ENCODE measurements at places on chromosomes 4 and X. TPM values are rescaled to one million over a fixed set of nuclear protein-coding genes. Genes with fewer than 3 reads are reported as not detected.
A peak's percentile ranks its signal among the peaks of the same experiment; 100 is the strongest.

- DNase-seq: no peak
Measured at GRCh38 chr4:73731968-73732610, 8.3 kb upstream of the CXCL8 start.

- DNase-seq: no peak
Measured at GRCh38 chr4:53782458-53782845, 191.2 kb upstream of the LNX1 start.

GRCh38 chr4:123744664-123745290, 348.2 kb downstream of the SPRY1 start:
- no peak for DNase-seq

DNA sequence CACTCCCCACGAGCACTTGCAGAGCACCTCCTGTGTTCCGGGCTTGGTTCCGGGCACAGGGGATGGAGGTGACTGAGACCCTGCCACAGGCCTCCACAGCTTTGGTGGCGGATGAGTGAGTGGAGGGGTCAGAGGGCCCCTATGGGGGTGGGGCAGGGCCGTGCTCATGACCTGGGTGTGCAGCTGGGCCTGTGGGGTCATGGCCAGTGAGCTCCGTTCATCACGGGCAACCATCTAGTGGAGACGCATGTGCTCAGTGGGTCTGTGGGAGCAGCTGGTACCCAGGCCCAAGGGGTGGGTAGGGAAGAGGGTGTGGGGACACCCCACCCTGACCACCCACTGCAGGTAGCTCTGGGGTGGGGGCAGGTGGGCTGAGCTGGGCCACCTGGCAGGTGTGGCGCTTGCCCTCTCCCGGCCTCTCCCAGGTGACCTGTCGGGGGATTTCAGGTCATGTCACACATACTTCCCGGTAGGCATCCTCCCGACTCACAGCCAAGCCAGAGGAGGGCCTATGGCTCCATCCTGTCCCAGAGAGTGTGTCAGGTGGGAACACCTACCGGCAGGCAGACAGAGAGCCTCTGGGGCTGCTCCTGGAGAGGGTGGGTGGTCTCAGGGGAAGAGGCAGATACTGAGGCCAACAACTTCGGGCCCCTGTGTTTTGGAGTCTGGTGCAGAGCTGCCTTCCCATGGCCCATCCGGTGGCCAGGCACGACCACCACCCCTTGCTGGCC, 3.6 kb downstream of the PSAPL1 start:
- no peak for DNase-seq

- DNase-seq: no peak
Measured at GRCh38 chr4:179465131-179465797, 2023.0 kb upstream of the AGA start.

DNA sequence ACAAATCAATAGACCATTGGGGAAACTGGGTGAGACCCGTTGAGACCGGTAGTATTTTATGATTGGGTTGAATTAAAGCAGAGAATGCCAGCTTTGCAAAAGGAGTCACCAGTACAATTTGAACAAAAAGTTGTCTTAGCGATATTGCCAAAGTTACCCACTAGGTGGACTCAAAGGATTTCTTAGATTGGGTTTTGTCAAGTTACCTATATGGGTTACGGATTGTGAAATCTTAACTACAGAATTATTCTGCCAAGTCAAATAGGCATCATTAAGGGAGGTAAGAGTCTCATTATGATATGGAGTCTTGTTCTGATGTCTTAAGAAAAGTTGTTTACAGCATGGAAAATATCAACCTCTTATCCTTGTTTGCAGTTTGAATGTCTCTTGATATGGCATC, 15.0 kb upstream of the CT47A1 start:
- no peak for DNase-seq

GRCh38 chrX:153886915-153887314, 942 bp upstream of the L1CAM start:
- no peak for DNase-seq

The UBA6 gene
- 79.5 TPM for total RNA-seq

The HAND2 gene
- total RNA-seq: 1.5 TPM

DNA sequence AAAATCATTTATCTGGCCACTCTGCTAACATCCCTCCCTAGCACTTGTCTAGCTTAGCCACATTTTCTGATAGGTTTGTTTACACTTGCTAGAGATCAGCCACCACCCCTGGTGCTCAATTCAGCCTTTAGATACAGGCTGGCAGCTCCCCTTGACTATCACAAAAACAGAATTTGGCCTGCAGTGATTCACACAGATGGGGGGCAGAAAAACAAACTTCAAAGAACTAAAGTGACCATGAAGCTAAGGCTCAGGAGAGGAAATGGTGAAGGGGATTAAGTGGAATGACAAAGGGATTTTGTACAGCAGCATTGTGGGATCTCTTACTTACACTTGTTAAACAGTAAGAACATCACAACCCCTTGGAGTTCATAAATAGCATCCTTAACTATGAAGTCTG, 1718.0 kb upstream of the PCDH7 start:
- DNase-seq: no peak

The SFRP2 gene
- 4.1 TPM for total RNA-seq

- no peak for DNase-seq
Measured at GRCh38 chrX:143788265-143788664, 67.7 kb upstream of the SPANXN2 start.

The PLP1 gene
- total RNA-seq: 9.6 TPM

- DNase-seq: no peak
Measured at GRCh38 chrX:110944751-110945675, 149.4 kb upstream of the CHRDL1 start.

The PABPC1L2A gene
- total RNA-seq: 3.8 TPM

DNA sequence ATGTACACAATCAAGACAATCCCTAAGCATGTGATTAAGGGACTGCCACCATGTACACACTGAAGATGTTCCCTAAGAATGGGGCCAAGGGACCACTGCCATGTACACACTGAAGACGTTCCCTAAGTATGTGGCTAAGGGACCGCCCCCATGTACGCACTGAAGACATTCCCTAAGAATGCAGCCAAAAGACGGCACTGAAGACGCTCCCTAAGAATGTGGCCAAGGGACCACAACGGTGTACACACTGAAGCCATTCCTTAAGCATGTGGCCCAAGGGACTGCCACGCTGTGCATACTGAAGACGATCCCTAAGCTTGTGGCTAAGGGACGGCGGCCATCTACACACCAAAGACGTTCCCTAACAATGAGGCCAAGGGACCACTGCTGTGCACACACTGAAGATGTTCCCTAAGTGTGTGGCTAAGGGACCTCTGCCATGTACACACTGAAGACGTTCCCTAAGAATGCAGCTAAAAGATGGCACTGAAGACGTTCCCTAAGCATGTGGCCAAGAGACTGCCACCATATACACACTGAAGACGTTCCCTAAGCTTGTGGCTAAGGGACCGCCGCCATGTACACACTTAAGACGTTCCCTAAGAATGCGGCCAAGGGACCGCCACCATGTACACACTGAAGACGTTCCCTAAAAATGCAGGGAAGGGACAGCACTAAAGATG, 26.4 kb downstream of the DHRSX start:
- DNase-seq: no peak

The ARL9 gene
- not detected for total RNA-seq

- no peak for DNase-seq
Measured at GRCh38 chr4:13176741-13177142, 307.4 kb downstream of the RAB28 start.

DNA sequence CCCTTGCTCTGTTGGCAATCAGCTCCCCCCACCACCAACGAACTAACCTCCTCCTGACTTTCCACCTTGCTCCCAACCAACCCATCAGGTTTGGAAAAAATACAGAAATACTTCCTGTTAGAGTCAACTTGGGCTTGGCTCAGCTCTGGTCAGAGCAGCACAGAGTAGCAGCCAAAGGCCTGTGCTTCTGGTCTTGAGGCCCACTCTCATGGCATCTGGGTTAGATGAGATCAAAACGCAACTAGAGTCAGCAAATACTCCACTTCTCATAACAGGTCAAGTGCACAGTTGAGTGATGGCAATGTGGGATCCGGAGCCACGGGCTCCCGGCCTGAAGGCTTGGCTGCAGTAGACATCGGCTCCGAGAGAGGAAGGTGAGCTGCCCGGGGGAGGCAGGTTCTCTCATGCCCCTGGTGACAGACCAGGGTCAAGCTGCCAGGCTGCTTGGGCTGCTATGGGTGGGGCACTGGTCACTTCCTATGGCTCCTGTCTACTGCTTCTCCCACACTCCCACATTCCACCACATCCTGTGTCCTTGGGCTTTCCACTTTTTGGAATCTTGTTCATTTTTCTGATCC, 34.8 kb downstream of the ZNF185 start:
- DNase-seq: no peak

The FAM114A1 gene
- total RNA-seq: 27.0 TPM

The FATE1 gene
- not detected for total RNA-seq

The SLITRK4 gene
- total RNA-seq: 7.3 TPM

The BEND2 gene
- total RNA-seq: not detected

The CFP gene
- total RNA-seq: 27.5 TPM

GRCh38 chr4:167885872-167886271, 206.5 kb upstream of the ANXA10 start:
- DNase-seq: no peak

The CCDC120 gene
- 22.5 TPM for total RNA-seq

DNA sequence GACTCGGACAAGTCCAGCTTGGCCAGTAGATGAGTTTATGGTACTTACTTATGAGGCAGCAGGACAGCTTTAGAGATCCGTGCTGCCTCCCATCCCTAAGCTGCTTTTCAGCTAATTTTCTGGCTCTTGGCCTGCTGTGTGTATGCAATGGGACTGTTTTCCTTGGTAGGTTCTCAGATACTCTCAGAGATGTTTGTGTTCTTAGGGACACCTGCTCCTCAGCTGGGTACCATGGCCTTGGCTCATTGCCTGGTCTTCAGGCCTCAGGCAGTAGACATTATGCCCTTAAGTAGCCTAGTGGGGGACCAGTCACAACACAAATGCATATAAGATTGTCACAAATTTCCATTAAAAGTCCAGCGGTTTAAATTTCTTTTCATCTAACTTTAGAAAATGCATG, 688.0 kb downstream of the PCDH7 start:
- DNase-seq: no peak

DNA sequence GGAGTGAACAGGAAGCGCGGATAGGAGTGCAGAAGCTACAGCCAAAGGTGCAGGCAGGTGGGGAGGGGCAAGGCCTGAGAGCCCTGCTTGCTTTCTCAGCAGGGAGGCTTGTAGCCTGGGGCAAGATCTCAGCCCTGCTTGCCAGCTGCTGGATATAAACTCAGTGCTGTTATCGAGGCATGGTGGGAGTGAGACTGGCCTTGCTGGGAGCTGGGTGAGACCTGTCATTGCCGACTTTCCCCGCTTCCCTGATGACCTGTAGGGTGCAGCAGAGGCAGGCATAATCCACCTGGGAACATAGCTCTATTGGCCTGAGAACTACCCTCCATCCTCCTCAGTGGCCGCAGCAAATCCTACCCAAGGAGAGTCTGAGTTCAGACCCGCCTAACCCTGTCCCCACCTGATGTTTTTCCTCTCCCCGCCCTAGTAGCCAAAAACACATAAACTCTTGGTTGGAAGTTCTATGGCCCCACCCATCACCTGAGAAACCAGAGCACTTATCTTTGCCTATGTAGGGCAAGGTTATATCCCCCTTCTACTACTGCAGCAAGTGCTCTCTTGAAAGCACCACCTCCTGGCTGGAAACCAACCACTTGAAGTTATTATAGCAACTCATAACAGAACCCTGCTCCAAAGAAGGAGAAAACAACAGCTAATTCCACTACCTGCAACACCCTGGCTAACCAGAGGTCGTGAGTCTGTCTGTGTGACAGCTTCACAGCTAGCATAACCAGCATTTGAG, 80.7 kb downstream of the FHIP1A start:
- DNase-seq: no peak

DNA sequence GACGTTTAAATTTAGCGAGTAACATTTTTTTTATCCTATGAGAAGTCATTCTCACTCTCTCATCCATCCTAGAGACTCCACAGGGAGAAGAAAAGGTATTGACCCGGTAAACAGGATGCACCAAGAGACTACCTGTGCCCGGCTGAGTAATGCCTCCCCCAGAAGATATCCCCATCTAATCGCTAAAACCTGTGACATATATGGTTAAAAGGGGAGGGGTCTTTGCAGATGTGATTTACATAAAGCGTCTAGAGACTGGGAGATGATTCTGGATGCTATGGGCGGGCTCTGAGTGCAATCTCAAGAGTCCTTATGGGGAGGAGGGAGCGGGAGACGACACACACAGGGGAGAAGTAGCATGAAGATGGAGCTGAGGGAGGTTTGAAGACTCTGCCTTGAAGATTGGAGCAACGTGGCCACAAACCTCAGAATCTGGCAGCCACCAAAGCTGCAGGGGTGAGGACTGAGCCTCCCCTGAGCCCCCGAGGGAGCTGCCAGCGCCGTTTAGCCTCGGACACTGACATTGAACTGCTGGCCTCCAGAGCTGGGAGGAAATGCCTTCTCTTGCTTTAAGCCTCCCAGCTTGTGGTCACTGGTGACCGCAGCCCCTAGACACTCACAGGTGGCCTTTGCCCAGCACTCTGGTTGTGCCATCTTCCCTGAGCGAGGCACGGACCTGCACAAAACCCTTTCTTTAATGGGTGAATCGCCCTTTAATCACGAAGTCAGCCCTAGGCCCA, 11.2 kb downstream of the ABLIM2 start:
- DNase-seq: no peak

- DNase-seq: no peak
Measured at GRCh38 chr4:64068096-64068495, 341.2 kb downstream of the TECRL start.

The STAP1 gene
- total RNA-seq: 3.5 TPM

DNA sequence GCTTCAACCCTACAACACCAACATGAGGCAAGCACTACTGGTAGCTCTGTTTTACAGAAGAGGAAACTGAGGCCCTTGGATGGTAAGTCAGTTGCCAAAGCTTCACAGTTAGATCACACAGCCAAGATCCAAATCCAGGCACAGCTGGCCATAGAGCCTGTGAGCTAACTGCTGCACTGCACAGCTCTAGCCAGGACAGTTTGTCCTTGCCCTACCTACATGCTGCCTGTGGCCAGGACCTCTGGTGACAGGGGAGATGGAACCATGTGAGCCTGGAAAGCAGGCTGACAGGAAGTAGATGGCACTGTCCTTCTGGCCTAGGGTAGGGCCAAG, 257.8 kb downstream of the FBXW7 start:
- no peak for DNase-seq

GRCh38 chr4:36385951-36386571, 104.6 kb downstream of the DTHD1 start:
- DNase-seq: peak; percentile 4

- no peak for DNase-seq
Measured at GRCh38 chrX:10630320-10630719, 9.9 kb upstream of the MID1 start.

The FUNDC1 gene
- 14.2 TPM for total RNA-seq

The PAGE5 gene
- total RNA-seq: not detected

The CTAG1B gene
- total RNA-seq: not detected

The SLC39A8 gene
- total RNA-seq: 211 TPM

- no peak for DNase-seq
Measured at GRCh38 chrX:9927698-9928482, 39.3 kb upstream of the CLDN34 start.

The EFHC2 gene
- 0.41 TPM for total RNA-seq

The GABRG1 gene
- not detected for total RNA-seq

DNA sequence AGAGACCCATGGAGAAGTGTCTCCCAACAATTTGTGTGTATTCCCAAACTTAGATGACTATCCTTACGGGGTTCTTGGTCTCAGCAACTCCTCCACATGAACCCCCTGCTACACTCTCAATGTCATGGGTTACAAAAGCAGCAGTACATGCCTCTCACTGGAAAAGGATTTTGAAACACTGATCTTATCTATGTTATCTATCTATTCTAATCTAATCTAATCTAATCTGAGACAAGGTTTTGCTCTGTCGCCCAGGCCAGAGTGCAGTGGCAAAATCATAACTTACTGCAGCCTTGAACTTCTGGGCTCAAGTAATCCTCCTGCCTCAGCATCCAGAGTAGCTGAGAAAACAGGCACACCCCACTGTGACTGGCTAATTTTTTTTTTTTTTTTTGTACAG, 19.3 kb downstream of the TSPAN5 start:
- DNase-seq: no peak

The FDCSP gene
- total RNA-seq: not detected
